ENCODE measurements at places on chromosomes 1 and 21.

DNA sequence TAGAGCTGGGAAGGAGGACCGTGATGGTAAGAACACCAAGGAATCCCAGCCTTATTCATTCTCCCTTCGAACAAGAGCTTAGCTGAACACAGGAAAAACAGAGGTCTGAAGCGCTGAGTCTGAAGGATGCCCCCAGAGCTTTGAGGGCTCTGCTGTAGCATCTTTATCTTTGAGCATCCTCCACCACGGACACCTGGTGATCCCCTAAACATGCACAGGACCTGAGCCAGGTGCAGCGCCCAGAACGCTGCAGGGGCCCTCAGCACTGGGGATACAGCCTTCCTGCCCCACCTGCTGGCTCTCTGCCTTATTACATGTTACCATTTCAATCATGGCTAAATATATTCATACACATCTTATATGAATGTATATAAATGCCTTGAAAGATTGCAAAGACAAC is 7.7 kb upstream of the GPATCH4 start:
- DNase-seq = no peak

GRCh38 chr1:226131639-226132038 is 54.9 kb downstream of the ACBD3 start:
- no peak for DNase-seq

GRCh38 chr1:116126281-116126680 is 15.1 kb downstream of the MAB21L3 start:
- no peak for DNase-seq

DNA sequence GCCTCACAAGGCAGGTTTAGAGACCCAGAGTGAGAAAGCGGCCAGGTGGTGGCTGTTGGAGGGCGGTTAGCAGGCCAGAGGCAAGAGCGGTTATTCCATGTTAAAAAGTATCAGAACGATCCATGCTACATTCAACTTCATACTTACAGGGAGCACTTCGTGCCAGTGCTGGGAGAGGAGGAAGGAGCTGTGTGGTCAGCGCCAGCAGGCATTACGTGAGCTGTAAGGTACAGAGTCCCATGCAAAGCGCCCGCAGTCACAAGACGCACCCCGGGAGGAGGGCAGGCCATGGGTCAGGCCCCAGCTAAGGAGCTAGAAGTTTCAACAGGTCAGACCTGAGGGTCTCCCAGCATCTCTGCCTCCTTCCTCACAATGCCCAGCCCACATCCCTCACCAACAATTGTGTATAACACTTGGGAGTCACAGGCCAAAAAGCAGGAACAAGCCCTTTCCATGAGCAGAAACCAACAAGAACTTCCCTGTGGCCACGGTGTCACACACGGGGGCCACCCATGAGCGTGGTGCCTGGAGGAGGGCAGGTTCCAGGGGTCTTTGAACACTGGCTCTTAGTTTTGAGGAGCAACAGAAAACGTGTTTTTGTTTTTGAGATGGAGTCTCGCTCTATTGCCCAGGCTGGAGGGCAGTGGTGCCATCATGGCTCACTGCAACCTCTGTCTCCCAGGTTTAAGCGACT is 21.8 kb upstream of the GPR153 start:
- no peak for DNase-seq

GRCh38 chr1:28642056-28642846 is 616 bp downstream of the TAF12 start:
- DNase-seq = no peak

DNA sequence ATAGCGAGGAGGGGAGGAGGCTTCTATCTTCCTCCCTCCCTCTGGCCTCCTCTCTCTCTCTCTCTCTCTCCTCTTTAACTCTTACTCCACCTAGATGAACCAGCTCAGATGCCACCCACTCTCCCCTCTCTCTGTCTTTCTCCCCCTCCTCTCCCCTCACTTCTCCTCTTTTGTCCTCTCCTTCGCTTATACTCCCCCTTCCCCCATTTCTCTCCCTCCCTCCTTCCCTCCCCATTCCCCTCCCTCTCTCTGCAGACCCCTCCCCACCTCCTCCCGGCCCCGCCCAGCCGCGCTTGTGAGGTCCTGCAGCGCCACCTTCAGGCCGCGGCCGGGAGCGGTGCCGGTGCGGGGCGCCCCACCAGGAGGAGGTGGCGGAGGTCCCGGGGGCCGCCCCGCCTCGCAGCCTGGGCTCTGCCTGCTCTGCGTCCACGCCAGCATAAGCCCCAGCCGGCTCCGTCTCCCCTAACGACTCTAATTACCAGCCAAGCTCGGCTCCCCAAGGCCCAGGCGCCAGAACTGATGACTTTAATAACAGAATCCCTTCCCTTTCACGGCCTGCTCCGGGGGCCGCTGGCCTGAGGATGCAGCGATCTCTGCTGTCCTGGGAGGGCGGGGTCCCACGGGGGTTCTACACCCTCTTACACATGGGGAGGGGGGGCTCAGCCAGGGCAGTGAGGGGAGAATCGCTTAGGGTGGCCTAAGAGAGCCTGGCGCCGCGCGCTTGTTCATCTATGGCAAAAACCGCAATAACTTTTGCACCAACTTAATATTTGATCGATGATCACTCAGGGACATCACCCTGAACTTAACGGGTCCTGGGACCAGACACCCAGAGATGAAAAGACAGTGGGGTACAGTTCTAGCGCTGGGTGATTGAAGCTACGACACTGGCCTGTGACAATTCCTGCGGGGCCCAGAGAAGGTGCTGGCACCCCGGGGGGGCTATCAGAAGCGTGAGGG is 637.3 kb downstream of the MATN1 start:
- DNase-seq = peak; percentile 49

GRCh38 chr1:162670928-162671663 is 38.8 kb downstream of the DDR2 start:
- DNase-seq = peak; percentile 83

- peak; percentile 8 for DNase-seq
Measured at GRCh38 chr1:171218661-171219060, 29.6 kb upstream of the FMO1 start.

DNA sequence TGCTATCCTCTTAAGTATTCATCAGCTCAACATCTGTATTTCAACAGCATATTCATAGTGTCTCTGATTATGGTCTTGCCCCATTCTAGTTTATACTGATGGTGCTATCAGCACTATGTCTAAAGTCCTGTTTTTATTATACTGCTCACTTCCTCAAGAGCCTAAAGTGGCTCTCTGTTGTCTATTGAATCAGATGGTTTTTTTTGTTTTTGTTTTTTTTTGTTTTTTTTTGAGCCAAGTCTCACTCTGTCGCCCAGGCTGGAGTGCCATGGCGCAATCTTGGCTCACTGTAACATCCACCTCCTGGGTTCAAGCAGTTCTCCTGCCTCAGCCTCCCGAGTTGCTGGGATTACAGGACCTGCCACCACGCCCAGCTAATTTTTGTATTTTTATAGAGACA is 6.1 kb downstream of the STX12 start:
- DNase-seq = no peak

GRCh38 chr1:114703242-114703641 is 7.9 kb upstream of the AMPD1 start:
- DNase-seq = no peak

DNA sequence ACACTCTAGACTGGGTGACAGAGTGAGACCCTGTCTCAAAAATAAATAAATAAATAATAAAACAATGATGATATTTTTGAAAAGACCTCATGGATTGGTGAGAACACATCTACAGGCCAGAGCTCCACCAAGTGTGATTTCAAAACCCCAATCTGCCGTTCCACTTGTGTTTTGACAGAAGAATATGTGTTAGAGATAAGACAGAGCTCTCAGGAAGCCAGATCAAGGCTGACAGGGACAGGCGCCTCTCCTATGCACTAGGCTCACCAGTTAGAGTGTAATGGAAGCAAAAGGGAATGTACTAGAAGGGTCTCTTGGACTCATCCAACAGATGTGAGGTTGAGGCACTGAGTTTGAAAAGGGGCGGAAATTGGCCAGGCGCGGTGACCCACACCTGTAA is 110.7 kb upstream of the ERRFI1 start:
- DNase-seq = peak; percentile 78

GRCh38 chr1:116514708-116515525 is 55.9 kb downstream of the CD58 start:
- peak; percentile 36 for DNase-seq
